ENCODE measurements at places on chromosomes 12 and 14.

GRCh38 chr14:93304771-93305170 lies 28.1 kb downstream of the BTBD7 start:
- DNase-seq: no peak

DNA sequence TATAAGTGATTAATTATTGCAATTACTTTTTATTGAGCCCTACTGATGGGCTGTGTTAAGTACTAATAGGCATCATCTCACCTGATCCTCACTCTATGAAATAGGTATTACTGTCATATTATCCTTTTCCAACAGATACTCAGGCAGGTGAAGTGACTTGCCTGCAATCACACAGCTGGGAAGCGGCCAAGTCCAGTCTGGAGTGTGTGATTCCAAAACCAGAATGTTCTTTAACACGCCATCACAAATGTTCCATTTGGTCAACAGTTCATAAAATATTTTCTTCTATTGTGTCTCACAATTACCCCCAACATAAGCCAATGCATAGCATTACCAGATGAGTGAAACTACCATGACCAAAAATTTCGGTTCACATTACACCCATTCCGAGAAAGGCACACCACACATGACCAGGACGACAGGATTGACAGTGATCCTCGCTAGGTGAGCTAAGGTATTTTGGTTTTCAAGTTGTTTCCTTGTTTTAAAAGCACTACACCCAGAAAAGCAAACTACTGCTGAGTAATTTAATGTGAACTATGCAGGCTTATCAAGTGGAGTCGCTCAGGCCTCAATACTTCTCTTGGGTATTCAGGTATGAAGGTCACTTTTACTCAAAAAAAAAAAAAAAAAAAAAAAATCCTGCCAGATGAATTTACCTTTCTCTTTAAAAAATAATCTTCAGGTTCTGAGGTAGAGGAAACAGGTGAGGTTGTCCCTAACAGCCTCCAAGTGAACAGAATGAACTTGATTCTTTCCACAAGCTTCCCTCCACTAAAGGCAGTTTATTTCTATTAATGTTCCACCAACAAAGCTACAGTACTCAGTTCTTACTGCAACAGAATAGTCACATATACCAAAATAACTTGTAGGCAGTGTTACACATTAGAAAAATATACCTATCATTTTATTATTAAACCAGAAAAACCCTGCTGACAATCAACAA lies 2.4 kb downstream of the VPS37B start:
- DNase-seq: no peak

DNA sequence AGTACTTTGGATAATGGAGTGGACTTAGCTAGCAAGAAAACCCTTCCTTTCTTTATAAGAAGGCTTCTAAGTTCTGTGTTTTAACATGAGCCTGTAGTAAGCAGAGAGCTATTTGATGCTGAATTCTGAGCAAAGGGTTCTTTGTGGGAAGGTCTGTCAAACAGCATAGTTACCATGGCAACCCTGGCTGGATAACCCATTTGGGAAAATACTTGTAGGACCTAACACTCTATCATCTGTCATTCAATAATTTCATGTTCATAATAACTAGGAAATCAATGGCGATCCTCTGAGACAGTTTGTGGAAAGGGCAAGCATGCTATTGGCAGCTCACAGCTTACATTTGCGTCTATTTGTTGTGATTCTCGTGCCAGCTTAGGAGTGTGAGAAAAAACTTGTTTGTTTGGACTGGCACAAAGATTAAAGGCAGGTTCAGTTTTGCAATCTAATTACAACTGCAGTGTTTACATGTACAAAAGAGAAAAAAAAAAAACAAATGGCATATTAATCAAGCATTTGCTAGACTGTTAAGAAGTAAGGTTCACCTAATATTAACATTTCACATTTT lies 219.2 kb downstream of the PDZRN4 start:
- DNase-seq: no peak

DNA sequence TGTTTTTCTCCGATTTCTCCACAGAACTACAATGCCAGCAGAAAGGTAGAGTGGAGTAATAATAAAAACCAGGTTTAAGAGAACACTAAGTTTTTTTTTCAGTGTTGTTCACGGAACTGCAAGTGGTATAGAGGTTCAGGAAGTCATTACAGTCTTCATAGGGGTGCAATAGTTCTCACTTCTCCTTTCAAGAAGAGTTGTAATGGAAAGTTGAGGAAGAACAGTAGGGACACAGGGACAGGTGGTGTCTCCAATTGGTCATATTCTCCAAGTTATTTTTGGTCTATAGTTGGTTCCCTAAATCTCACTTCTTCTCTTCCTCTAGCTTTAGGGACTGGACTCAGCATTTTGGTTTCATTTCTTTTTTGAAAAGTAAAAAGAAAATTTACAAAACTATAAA lies 894.0 kb downstream of the NRXN3 start:
- no peak for DNase-seq

DNA sequence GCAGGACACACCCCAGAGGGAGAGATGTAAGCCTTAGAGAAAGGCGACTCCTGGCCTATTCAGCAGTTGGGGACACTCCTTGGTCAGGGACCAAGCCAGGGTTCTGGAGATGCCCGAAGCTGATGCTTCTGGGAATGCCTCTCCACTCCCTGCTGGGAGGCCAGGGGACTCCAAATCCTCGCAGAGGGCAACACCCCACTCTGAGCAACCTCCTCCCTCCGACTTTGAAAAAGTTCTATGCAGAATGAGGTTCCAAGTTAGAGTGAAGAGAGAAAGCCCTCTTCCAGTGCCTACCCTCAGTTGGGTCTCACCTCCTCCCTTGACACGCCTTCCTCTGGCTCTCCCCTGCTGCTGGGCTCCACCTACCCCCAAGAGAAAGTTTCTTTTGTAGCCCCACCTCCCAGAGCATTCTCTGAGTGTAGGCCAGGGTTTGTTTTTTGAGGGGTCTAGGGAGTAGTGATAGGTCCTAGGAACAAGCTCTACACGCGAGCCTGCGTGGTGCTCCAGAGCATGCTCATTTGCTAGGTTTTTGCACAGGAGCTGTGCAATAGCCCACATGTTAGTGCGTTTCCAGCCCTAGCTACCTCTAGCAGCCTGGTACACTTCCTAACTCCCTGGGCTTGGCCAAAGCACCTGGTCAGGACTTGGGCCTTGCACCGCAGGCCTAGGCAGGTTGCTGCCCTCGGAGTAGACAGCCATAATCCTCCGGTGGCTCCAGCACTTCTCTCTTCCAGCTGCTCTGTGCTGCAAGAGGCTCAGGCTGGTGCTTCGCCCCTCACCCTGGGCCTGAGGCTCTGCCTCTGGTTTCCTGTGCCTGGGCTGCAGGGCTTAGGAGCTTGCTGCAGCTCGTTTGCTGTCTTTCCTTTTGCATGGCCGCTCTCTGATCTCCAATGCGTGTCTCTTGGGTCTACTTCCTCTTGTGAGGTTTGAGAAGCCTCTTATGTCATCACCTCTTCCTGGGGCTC lies 590 bp upstream of the CEBPE start:
- DNase-seq: peak; percentile 82

GRCh38 chr12:100403446-100403845 lies 46.6 kb downstream of the SLC17A8 start:
- peak; percentile 31 for DNase-seq

DNA sequence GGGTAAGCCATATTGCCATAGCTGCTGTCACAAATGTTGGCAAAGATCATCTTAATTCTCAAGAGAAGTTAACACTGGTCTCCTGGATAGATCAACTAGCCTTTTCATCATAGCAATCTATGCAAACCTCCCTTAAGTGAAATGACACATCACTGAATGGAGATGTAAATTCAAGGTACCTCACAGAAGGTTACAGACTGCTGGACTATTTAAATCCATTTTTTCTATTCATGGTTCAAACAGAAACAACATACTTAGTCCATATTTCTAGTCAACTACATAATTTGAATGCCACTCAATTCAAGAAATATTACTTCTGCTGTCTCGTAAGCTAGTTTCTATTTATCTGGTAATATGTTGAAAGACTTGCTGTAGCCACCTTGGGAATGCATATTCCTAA lies 748.3 kb downstream of the C12orf50 start:
- DNase-seq: no peak

- no peak for DNase-seq
Measured at GRCh38 chr12:59164226-59164625, 243.9 kb upstream of the LRIG3 start.

- no peak for DNase-seq
Measured at GRCh38 chr14:51310505-51310944, 70.5 kb downstream of the TMX1 start.

DNA sequence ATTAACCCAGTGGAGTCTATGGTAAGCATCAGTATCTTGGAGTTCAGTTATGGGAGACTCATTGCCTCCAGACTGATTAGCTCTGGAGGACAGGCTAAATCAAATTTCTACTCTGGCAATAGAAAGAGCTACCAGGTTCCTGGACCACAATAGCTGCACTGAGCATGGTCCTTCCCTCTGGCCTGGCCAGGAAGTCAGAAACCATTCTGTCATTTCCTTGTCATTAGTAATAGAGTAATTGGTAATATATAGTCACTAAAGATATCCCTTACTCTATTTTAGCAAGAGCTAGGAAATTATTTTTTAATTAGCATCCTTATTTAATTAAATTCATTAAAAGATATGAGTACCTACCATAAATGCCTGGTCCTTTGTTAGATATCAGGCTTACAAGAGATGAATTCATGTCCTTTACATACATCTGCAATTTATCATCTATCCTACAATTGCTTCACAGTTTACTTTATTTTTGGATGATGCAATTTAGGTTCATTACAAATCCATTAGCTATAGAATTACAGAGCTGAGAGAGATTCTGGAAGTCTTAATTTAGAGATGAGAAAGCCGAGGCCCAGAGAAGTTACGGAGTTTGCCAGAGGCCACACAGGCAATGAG lies 23.7 kb upstream of the TDRD9 start:
- DNase-seq: no peak

GRCh38 chr14:26255213-26255612 lies 342.6 kb downstream of the NOVA1 start:
- DNase-seq: peak; percentile 42

- peak; percentile 25 for DNase-seq
Measured at GRCh38 chr12:4829793-4830162, 79.9 kb upstream of the KCNA1 start.

GRCh38 chr12:124026755-124027745 lies 54.0 kb downstream of the ZNF664 start:
- DNase-seq: peak; percentile 73

- no peak for DNase-seq
Measured at GRCh38 chr14:53621921-53622320, 334.7 kb downstream of the BMP4 start.

All from hematopoietic multipotent progenitor cell treated with erythropoietin and hydrocortisone succinate and interleukin-3 and kit ligand, for 4 days (in vitro differentiated cells).